Left ventricle myocardium inferior (tissue), 1 donor: ENCODE measurements at places on chromosomes 7 and 10. TPM values are rescaled to one million over a fixed set of nuclear protein-coding genes. Genes with fewer than 3 reads are reported as not detected.
A peak's percentile ranks its signal among the peaks of the same experiment; 100 is the strongest.

- no peak for DNase-seq
Observed at GRCh38 chr10:114379631-114380041, 24.7 kb downstream of the AFAP1L2 start.

DNA sequence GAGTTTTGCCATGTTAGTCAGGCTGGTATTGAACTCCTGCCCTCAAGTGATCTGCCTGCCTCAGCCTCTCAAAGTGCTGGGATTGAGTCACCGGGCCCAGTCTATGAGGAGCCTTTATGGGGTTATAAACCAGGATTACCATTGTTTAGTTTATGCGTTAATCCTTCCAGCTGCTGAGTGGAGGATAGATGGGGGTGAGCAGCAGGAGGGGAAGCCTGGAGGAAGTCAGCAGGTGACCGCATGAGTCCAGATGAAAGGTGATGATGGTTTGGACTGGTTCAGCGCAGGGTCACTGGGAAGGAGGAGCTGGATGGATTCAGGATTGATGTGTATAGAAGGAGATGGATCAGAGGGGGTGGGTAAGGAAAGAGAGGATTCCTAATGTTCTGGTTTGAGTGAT lies 197.1 kb downstream of the ADAM12 start:
- DNase-seq, result no peak

DNA sequence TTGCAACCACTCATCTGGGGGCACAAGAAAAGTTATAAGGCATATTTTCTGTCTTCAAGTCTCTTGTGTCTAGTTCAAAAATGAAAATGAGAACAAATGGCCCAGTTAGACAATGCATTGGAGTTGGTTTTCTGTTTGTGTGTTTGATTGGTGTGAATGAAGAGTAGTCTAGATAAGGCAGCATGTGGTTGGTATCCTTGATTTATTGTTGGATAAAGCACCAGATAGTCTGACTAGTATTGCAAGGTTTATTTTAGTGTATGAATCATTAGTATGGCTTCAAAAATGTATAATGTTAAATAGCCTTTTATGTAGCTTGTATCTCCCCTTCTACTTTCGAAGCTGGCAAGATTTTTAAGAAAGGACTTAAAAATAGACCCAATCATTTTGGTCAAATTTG lies 237.3 kb downstream of the CDK14 start:
- DNase-seq, result no peak

DNA sequence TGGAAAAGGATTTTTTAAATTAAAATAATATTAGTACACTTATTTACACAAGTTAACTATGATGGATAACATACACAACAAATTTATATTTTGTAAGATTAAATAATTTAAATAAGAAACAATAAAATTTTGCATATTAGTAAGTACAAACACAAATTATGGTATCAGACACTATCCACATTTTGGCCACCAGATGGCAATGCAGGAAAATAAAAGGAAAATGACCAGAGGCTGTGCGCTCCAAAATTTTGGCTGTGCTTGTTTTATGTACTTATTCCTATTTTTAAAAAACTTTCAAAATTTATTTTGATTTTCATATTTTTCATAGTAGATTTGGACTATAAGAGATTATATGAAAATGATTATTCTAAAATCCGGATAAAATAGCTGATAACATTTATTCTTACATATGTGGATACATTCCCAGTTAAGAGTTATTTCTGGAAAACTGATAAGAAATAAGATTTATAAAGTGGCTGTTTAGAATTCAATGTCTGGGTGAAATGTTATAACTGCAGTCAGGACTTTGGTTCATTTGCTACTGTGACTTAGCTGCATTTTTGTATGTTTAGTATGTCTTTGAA lies 274.7 kb upstream of the HGF start:
- no peak for DNase-seq

DNA sequence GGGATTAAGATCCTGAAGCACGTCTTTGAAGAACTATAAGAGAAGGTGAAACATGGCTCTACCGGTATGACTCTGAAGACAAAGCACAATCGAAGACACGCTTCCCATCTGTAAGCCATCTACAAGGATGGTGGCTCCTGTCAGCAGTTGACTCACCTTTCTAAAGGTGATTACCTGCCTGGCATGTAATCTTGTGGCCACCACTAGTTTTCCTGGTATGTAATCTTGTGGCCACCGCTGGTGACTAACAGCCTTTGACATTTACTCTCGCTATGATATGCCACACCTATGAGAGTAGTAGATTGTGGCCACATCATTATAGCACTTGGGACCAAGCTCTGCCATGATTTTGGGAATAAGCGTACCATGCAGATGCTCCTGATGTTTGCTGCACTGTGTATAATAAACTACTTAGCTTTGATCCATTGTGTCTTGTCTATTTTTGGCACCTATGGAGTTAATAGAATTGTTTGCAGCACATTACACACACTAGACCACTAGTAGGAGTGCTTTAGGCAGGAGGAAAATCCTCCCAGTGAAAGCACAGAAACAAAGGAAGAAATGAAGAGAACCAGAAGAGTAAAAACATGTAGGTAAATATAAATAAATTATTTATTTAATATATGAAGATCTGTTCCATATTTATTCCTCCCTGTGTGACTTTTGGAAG lies 59.8 kb downstream of the VAX1 start:
- DNase-seq, result no peak

The FFAR4 gene
- total RNA-seq, result 0.08 TPM

DNA sequence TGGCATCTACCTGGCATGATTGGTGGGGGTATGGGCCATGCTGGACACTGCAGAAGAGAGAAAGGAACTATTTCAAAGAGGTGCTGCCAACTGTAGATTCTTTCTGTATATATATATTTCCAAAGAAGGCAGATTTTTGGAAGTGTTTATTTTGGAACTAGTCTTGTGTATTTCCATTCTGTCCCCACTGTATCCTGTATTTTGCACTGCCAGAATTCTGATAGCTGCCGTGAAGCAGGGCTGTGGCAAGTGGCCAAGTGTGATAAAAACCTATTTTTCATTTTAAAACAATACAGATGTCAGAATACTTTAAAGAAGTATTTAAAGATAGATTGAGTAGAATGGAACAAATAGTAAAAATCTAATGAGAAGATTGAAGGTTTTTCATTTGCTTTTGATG lies 17.1 kb downstream of the MCU start:
- DNase-seq, result peak; percentile 27

The WEE2 gene
- total RNA-seq, result not detected

GRCh38 chr10:3748484-3748883 lies 36.5 kb downstream of the KLF6 start:
- no peak for DNase-seq

GRCh38 chr7:52270301-52270700 lies 765.1 kb upstream of the POM121L12 start:
- DNase-seq, result no peak

- DNase-seq, result no peak
Observed at GRCh38 chr7:55360486-55360885, 4.7 kb upstream of the LANCL2 start.

The IFIT2 gene
- 4.5 TPM for total RNA-seq

DNA sequence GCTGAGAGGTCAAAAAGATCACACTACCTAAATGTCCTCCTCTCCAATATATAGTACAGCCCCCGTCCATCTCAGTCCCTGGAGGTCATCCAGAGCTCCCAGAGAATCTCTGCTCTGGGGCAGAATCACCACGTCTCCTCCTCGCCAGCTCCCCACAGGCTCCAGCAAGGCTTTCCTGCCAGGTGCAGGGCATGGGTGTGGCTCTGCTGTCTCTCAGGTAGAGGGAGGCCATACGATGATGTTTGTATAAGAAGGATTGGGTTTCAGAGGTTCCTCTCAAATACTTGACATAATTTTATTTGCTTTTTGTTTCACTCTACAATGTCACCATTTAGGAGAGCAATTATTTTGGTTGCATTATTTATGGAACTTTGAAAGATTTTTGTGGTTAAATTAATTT lies 98.3 kb upstream of the PRSS58 start:
- DNase-seq, result no peak

The PROSER2 gene
- 0.52 TPM for total RNA-seq

The CYP26A1 gene
- total RNA-seq, result not detected

GRCh38 chr10:86388119-86388704 lies 21.6 kb upstream of the GRID1 start:
- no peak for DNase-seq

The COL1A2 gene
- total RNA-seq, result 96.6 TPM

The C10orf143 gene
- 1.7 TPM for total RNA-seq

The GRK5 gene
- 52.8 TPM for total RNA-seq

DNA sequence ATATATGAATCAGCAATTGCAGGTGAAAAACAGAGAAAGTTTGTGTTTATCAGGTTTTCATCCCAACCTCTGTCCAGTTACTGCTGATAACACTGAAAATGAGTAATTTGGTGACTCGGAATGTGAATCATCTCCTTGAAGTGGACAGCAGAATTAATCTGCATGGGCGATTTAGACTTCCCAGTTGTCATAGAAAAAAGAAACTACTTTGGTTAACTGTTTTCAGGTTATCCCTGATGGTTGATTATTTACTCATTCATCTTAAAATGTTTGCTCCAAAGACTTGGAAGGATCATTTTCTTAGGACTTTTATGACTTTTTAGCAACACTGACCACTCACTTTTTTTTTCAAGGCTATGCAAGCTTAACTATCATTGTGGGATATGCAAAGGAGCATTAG lies 504.1 kb upstream of the ANKRD30A start:
- DNase-seq, result no peak

The GNGT1 gene
- total RNA-seq, result not detected

The PPP1R17 gene
- total RNA-seq, result not detected

DNA sequence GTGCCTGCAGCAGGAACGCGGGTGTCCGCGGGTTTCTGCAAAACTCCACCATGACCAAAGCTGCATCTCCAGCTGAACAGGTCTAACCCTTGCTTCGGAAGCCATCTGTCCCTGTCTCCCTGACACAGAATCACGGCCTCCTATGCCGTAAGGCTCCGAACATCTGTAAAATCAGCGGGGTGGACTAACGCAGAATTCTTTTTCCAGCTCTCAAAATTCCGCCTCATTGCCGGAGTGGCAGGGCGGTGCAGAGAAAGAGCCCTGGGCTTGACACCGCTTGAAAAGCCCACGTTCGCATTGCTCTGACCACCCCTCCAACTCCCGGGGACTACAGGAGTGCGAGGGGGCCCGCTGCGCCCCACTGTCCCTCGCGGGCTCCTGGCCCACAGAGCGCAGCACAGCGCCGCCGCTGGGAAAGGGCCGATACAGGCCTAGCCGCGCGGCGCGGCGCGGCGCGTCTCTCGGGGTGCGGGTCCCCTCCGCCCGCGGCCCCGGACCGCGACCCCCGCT lies 409 bp downstream of the DNMBP start:
- no peak for DNase-seq

The SLC18A3 gene
- not detected for total RNA-seq

DNA sequence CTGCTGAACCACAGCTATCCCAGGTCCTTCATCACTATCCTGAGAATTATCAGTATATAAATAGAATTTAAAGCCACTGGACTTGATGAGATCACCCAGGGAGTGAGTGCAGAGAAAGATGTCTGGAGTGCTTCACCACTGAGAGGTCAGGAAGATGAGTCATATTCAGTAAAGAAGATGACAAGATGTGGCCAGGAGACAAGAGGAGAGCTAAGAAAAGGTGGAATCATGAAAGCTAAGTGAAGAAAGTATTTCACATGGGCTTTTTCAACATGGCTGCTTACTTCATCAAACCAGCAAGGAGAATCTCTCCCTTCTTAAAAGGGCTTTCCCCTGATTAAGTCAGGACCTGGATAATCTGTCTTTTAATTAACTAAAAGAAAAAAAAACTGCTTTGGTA lies 9.1 kb upstream of the PRKAR2B start:
- no peak for DNase-seq

DNA sequence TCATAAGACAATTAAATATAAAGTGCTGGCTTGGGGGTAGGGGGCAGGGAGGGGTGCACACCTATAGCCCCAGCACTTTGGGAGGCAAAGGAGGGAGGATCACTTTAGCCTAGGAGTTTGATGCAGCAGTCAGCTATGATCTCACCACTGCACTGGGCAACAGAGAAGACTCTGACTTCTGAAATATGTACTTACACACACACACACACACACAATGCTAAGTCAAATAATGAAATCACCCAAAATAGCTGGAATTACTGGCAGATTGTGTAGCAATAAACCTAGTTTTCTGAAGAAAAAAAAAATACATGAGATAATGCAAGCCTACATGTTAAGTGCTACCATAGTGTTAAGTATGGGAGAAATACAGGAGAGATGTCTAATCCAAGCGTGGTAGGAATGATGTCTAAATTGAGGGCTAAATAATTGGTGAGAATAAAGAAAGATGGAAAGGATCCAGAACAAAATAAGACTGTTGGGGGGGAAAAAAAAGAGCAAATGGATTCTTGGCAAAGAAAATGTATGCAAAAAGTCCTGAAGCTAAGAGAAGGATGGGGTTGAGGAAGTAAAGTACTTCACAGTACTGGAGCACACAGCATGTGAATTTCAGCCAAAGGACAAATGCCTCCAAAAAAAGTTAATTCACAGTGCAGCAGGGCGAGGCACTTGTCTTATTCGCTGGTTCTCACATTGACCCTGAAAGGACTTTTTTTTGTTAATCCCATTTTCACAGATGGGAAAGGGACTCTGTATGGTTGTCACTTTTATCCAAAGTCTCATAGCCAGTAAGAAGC lies 73.9 kb downstream of the IGF2BP3 start:
- DNase-seq, result no peak

DNA sequence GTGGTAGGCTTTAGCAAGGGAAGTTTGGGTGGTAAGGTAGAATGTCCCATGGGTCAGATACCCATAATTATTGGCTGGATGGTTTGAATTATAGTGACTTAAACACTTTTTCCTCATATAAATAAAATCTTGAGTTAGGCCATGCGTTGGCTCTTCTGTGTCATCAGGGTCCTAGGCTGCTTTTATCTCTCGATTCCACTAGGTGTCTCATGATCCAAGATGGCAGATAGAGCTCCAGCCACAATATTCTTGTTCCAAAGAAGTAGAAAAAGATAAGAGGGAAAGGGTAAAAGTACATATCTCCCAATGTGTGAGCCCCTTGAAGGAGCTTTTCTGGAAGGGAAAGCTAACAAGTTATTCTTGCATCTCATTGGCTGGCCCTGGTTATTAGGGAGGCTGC lies 144.7 kb downstream of the GRK5 start:
- DNase-seq, result no peak

GRCh38 chr7:53476566-53476965 lies 441.1 kb downstream of the POM121L12 start:
- DNase-seq, result no peak

- no peak for DNase-seq
Observed at GRCh38 chr7:24690251-24690650, 67.0 kb downstream of the GSDME start.

The ASB15 gene
- 76.8 TPM for total RNA-seq

The PAPOLB gene
- total RNA-seq, result 0.05 TPM
